D721Med (cell line): ENCODE measurements at places on chromosomes 4 and X.

GRCh38 chrX:71198066-71198465 lies 25.0 kb upstream of the GJB1 start:
- no peak for DNase-seq

DNA sequence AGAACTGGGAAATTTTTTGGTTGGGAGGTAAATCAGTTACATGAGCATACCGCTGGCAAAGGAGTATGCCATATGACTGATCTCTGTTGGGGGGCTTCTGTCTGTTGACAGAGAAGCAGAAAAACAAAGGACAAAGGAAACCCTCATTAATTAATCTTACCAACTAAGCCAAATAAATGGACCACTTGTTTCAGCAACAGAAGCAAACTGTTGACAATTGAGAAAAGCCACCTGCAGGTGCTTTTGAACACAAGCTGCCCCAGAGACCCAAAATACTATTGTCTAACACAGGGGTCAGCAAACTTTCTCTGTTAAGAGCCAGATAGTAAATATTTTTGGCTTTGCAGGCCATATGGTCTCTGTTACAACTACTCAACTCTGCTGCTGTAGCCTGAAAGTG lies 7.0 kb upstream of the FRYL start:
- no peak for DNase-seq

GRCh38 chr4:105460306-105460705 lies 13.6 kb downstream of the PPA2 start:
- no peak for DNase-seq

DNA sequence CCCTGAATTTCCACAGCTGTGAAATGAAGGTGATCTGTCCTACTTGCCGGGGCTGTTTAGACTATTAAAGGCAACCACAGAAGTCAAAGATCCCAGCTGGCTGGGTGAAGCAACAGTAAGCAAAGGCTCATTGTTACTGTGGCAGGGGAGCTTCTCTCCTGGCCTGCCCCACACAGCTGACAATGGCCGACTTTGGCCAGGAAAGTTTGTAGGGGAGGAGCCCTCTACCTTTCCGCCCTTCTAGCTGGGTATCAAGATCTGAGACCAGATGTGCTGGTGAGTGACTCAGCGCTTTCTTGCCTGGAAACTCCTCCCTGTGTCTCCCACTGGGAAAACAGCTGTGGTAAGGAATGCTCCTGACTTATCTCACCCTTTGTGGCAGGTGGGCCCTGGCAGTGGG lies 21.1 kb downstream of the RASSF6 start:
- DNase-seq, result no peak

DNA sequence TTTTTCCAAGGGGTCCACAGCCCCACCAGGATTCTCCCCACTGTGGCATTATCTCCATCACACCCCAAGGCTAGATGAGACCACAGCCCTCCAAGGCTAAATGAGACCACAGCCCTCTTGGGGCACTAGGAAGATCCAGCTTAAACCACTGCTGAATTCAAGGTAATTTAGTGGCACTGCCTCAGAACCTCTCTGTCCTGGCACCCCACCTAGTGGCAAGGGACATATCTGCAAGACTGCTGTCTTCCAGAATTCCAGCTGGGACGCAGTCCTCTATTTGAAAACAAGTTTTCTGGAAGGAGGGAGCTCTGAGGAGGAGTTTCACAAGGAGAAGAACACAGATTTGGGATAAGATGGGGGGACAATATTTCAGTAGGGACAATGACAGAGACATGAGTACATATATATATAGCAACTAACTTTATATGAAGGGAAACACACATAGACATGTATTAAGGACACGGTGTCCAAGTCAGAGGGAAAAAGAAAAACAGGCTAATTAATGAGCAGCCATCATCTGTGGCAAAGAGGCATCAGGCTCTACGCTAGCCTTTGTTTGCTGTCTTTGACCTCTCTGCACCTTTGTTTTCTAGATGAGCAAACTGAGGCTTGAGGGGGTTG lies 9.3 kb downstream of the CETN2 start:
- DNase-seq, result no peak

GRCh38 chr4:183517781-183518180 lies 12.9 kb downstream of the ING2 start:
- DNase-seq, result no peak

DNA sequence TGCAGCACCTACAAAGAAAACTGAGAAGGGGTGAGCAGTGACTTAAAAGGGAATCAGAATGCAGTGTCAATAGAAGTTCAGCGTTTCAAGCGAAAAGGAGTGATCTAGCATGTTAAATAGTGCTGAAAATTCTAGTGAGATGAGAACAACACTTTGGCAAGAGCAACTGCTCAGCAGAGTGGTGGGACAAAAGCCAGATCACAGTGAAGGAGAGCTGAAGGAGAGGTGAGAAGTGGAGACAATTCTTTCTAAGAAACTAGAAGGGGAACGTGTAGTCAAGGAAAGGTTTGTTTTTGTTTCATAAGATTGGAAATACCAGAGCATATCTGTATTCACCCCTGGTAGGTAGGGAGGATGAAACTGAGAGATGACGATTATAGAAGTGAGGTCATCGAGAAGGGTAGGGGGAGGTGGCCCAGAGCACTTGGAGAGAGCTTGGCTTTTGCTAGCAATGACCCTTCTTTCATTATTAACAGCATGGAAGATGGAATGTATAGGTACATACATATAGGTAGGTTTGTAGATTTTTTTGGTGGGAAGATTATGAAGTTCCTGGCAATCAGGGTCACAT lies 33.7 kb downstream of the SRPX2 start:
- no peak for DNase-seq

DNA sequence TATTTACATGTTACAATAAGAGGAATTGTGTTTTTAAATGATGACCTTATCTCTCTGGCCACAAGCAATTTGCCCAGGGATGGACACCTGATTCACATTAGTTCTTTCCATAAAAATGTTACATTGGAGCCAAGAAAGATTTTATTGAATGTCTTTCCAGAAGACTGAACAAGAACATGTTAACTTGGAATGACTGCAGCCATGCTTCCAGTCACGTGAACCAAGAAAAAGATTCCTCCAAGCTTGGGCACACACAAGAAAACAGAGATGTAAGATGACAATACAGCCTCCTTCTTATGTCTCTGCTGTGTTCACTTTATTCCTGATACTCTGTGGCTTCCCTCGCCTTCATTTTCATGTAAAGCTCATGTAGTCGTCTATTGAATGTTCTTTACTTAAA lies 737.6 kb downstream of the TRIML1 start:
- DNase-seq, result no peak

GRCh38 chr4:152806501-152807125 lies 26.9 kb downstream of the ARFIP1 start:
- DNase-seq, result no peak

- no peak for DNase-seq
Measured at GRCh38 chr4:112199041-112199440, 32.5 kb upstream of the AP1AR start.

DNA sequence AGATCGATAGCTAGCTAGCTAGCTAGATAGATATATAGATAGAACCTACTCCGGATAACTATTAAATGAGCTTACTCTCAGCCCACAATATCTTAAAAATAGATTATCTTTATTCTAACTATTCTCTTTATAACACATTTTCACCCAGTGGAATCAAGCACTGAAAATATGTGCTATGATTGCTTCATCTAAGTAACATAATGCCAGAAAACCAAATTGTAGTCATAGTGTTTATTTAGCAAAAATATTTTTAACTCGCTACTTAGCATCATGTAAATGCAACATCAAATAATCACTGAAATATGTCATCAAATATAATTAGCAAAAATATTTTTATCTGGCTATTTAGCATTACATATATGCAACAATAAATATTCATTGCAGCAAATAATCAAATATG lies 1.5 kb downstream of the TMEM156 start:
- no peak for DNase-seq
